Urinary bladder (tissue), 4 donors: ENCODE measurements at places on chromosomes 11 and 22. TPM values are rescaled to one million over a fixed set of nuclear protein-coding genes. Genes with fewer than 3 reads are reported as not detected.

The ARL14EP gene
- 43.7 TPM for total RNA-seq

The GNG3 gene
- 0.37 TPM for total RNA-seq

- DNase-seq, result peak; percentile 71
Measured at GRCh38 chr11:88337181-88337986, at the start of gene CTSC. CTSC (minus strand) TSS chr11:88337736; CDS start chr11:88337672, 64 bp downstream.

DNA sequence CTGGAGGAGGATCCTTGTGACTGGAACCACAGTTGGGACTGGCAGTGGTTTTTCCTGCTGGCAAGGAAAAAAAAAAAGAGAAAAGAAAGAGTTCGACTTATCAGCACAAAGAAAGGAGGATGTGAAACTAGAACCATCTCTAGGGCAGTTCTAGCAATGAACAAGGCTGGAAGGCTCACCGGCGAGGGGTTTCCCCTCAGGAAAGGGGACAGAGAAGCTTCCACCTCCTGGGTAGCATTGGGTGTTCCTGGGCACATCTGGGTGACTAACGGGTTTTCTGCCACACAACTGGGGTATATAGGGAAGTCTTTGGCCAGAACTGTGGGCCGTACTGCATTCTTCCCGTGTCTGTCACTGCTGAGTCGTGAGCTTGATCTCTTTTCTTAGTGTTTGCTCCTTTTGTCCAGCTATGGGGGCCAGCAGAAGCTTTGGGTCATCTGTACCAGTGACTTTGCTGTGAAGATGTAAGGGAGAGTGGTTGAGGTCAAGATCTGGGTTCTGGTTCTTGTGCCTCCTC, 109.4 kb upstream of the OR4B1 start:
- no peak for DNase-seq

- DNase-seq, result peak; percentile 28
Measured at GRCh38 chr11:114915871-114916805, 237.8 kb downstream of the NXPE2 start.

The RIC3 gene
- total RNA-seq, result 7.2 TPM

- no peak for DNase-seq
Measured at GRCh38 chr22:47394504-47395440, 632.3 kb downstream of the TBC1D22A start.

The ALKBH3 gene
- total RNA-seq, result 30.2 TPM

- DNase-seq, result no peak
Measured at GRCh38 chr22:22910272-22911240, 22.9 kb downstream of the IGLL5 start.

DNA sequence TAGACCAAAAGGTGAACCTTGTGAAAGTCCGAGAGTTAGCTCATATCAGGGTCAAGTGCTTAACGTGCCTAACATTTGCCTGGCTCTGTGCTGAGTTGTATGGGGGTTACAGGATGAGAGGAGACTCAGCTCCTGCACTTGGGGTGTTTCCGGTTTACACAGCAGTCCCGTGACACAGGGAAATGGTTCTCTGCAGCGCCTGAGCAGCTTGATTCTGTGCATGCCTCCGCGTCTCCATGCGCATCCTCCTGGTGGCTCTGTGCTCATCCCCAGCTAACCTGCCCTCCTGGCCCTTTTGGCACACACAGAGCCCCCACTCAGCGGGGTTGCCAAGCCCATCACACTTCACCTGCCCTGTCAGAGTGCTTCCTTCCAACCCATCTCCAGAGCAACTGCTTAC, 238.3 kb upstream of the TBCEL start:
- DNase-seq, result no peak

DNA sequence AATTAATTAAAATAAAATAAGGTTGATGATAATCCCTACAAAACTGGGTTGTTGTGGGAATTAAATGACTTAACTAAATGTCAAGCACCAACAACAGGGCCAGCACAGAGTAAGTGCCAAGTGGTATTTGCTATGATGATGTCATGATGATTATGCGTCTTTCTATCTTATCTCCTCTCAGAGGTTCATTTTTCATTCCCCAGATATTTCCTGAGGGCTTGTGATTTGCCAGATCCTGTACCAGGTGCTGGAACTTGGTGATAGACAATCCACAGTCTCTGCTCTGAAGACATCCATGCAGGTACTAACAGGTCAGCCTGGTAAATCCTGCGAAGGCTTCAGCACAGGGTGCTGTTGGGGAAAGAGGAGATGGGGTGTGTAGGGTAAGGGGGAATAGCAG, 8.1 kb upstream of the MYH9 start:
- DNase-seq, result no peak
